T-helper 2 cell treated with Interferon-gamma antibody and Interleukin-4, amounts not matched to agents 5 μg/mL and 100 μg/mL, for 36 hours (primary cell): ENCODE measurements at places on chromosomes 1 and 21.

DNA sequence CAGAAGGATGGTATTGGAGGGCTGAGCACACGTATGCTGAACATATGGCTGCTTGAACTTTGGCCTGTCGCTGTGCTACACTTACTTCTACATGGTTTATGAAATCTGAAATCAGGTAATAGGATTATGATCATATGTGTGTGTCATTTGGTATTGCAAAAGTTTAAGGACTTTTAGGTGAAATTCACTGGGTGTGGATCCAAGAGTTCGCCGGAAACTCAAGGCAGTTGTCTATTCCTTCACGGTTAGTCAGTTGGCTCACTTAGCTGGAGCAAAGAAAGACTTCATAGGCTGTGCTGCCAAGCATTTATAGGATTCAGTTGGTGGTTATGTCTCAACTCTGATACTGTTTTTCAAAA lies 927 bp downstream of the UAP1 start:
- DNase-seq = no peak

DNA sequence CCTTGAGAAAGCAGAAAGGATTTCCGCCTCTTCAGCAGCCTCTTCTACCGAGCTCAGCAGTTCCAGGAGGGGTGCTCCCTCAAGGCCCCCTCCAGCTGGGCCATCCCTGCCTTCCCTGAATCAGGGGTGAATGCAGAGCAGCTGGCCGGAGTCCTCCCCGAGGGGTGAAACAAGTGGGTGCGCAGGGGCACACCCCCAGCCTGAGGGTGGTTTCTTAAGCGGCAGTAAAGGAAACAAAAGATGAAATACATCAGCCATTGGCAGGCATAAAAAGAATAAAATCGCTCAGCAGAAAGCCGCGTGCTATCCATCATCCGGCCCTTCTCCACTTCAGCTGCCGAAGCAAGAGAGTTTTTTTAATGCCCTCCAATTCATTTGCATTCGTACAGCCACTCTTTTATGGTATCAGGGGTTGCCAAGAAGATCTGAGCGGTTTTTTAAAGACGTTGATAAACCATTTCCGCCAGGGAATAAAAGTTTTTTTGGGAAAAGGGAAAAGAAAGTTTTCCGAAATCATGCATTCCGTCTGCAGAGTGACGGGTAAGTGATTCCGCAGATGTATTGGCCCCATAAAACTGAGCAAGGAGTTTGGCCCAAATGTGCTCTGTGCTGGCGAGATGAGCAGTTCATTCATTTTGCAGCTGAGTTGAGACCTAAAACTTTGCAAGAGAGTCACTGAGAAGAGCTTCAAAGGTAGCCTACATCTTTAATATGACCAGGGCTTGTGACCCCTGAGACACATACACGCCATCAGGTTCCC lies 73.7 kb upstream of the ZC3H12A start:
- DNase-seq = no peak

- no peak for DNase-seq
Observed at GRCh38 chr1:231887866-231888265, 261.3 kb downstream of the DISC1 start.

DNA sequence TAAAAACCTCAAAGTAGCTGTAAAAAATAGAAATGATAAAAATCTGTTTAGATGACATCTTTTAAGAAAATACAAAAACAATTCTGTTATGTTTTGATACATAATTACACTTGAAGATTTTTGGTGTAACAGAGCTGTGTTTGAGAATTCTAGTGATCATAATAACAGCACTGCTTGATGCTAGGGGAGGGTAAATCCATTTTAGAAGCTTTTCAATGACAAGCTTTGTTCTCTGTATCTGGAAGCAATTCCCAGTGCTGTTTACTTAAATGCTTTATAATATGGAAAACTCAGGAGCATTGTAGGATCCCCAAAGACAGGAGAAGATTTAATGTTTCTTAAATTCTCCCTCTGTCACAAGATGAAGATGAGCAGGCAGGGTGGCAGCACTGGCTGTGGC lies 359.3 kb downstream of the PDE4B start:
- DNase-seq = no peak

DNA sequence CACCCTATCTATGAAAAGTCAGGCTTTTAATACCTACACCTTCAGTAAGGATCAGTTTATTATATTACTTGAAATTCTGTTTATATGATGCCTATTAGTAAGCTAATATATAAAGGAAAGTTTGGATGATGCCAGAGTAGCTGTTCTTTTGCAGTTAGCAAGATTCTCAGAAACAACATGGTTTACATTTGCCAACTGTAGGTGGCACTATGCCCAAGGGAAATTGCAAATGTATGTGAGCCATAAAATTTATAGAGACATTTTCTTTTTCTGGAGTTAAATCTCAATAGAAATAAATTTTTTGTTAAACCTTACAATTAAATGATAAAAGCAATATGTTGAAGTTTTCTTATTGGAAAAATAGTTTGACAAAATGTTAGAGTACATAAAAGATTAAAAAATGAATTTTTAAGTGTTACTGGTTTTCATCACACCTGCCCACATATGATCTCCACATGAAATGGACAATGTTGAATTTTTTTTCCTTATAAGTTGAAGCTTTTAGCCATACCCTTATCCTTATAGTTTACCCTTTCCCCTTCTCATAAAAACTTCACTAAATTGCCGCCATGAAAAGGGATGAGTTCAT lies 32.1 kb upstream of the EPHX4 start:
- DNase-seq = peak; percentile 15

- no peak for DNase-seq
Observed at GRCh38 chr1:14724246-14724645, 125.8 kb downstream of the KAZN start.

DNA sequence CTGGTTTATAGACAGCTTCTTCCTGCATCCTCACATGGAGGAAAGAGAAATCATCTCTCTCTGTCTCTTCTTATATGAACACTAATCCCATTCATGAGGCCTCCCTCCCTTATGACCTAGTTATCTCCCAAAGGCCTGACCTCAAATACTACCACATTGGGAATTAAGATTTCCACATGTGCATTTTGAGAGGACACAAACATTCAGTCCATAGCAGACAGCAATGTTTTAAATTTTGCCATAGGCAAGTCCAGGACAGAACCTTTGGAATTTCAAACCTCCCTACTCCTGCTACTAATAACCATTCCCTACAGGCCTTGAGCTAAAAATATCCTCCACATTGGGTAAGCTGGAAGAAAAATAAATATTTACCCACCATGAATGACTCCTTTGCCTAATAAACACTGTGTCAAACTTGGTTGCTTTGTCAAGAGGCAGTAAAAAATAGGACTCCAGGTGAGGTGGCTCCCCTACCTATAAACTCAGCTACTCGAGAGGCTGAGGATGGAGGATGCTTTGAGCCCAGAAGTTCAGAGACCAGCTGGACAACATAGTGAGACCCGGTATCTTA lies 113.7 kb downstream of the ZNF281 start:
- no peak for DNase-seq

DNA sequence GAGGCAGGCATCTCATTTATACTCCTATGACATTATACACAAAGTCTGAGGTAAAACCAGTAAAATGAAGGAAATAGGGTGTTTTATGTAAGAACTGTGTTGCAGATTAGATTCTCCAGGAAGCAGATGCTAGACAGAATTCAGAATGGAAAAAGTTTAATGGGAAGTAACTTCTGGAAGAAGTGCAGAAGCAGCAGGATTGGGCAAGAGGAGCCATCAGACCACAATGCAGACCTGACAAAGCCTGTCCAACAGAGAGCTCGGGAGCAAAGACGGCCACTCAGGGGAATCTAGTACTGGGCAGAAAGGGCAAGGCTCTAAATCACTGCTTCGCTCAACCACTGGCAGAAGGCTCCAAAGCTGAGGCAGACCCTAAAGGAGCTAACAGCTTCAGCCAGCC lies 33.7 kb downstream of the FBXO42 start:
- DNase-seq = no peak

- DNase-seq = no peak
Observed at GRCh38 chr1:115654663-115655305, 13.0 kb downstream of the VANGL1 start.

GRCh38 chr1:46399307-46399706 lies 5.2 kb downstream of the FAAH start:
- DNase-seq = no peak

DNA sequence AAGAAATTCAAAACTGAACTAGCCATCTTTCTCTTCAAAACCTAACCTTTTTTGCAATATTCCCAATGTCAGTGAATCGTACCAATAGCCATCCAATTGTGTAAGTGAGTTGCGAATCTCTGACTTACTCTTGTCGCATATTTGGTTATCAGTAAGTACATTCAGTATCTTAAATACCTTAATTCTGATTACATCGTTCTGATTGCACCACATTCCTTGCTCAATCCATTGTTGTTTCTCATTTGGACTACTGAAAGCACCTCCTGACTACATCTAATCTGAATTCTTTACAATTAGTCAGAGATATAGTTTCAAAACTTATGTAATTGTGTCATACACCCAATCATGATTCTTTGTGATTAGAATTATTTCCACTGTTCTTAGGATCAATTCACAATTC lies 16.8 kb upstream of the BRINP3 start:
- no peak for DNase-seq

DNA sequence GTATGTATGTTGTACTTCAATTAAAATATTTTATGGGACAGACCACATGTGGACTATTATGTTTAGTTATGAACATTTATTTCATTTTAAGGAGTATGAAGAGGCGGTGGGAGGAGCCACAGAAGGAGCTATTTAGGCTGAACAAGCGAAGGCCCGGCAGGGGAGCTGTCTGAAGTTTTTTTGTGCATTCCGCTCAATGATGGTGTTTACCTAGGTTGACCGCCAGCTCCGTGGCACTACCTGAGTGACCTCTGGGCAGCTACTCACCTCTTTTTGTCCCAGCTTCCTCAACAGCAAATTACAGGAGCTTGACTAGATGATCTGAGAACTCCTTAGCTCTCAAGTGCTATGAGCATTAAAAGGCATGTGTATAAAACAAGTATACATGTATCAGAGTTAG lies 32.7 kb upstream of the C1orf198 start:
- no peak for DNase-seq

- no peak for DNase-seq
Observed at GRCh38 chr1:235825229-235825628, 41.5 kb downstream of the LYST start.

- no peak for DNase-seq
Observed at GRCh38 chr21:14547834-14548513, 1.9 kb upstream of the SAMSN1 start.

- DNase-seq = no peak
Observed at GRCh38 chr21:35697321-35697808, 363.0 kb downstream of the SETD4 start.

- no peak for DNase-seq
Observed at GRCh38 chr1:94806441-94806871, 13.7 kb upstream of the SLC44A3 start.

DNA sequence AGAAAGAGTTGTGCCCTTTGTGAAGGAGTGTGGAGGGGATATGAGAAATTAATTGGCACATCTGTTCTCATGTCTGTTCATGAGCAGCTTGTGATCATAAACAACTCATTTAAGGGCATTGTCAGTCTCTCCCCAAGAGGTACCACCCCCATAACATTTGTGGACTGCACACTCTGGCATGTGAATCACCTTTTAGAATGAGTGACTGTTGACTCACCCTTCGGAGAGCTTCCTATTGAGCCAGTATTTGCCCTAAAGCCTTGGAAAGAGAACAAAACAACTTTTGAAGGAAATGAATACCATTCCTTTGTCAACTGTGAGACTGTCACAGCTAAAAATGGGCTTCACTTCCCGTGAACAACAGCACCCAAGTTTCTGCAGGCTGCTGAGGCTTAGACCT lies 27.5 kb upstream of the MYSM1 start:
- DNase-seq = peak; percentile 31

GRCh38 chr1:76018045-76018444 lies 56.5 kb upstream of the ST6GALNAC3 start:
- DNase-seq = no peak

- no peak for DNase-seq
Observed at GRCh38 chr1:234928642-234929041, 200.0 kb downstream of the TOMM20 start.

- no peak for DNase-seq
Observed at GRCh38 chr21:33360281-33360680, 35.5 kb downstream of the IFNAR1 start.

GRCh38 chr1:26546375-26546774 lies 16.8 kb downstream of the RPS6KA1 start:
- no peak for DNase-seq

DNA sequence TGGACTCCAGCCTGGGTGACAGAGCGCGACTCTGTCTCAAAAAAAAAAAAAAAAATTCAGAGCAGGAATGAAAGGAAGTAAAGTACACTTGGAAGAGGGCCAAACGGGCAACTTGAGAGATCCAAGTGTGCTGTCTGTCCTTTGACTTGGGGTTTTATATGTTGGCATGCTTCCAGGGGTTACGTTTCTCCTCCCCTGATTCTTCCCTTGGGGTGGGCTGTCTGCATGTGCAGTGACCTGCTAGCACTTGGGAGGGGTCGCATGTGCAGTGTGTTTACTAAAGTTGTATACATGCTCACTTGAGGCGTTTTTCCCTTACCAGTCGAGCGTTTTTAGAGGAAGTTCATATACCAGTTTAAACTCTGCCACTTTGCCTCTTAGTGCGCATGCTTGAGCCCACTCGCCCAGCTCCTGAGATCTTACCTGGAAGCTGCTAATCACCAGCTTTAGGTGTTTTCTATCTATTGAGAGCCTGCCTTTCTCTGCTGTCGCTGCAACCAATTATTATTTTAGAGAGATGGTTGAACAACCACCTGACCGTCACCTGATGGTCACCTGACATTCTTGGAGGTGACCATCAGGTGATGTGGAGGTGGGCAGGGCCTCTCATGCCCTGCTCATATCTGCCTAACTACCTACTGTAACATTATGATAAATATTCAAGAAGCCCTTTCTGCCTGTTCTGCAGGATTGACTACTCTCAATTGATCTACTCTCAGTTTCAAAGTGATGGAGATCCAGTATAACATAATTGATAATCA lies 140.1 kb downstream of the MACF1 start:
- DNase-seq = no peak

DNA sequence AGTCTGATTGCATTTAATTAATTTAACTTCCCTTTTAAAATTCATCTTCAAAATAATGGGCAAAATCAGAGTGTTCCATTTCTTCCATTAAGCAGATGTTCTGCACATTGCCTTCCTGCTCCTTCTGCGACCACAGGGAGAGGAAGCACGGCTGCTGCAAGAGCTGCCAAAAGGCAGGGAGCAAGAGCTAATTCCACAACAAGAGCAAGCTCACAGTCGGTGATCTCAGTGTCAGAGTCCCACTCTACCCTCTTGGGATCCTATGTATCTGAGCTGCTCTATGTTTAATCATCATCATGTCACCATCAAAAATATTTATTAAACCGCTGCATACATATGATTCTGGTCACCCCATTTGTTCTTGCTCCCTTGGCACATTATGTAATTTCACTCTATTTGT lies 255.3 kb upstream of the CAMK1G start:
- no peak for DNase-seq

DNA sequence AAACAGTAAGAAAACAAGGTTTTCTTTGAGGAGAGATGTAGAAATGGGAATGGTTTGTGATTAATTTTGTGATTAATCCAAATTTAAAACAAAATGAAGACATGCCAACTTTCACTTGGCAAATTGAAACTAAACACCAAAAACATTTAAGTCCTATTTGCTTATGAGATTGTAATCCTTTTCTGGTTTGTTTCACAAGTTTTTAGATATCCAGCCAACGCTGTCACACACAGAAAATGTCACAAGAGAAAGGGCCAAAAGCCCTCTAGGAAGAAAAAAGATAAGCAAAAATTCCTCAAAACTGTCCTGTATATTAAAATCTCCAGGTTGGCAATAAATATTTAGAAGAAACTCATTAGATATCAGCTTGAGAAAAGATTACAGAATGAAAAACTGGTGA lies 2.5 kb downstream of the USH2A start:
- DNase-seq = no peak

GRCh38 chr1:21914880-21915640 lies 22.1 kb downstream of the HSPG2 start:
- DNase-seq = no peak
